ENCODE measurements at places on chromosomes 2 and 18.

DNA sequence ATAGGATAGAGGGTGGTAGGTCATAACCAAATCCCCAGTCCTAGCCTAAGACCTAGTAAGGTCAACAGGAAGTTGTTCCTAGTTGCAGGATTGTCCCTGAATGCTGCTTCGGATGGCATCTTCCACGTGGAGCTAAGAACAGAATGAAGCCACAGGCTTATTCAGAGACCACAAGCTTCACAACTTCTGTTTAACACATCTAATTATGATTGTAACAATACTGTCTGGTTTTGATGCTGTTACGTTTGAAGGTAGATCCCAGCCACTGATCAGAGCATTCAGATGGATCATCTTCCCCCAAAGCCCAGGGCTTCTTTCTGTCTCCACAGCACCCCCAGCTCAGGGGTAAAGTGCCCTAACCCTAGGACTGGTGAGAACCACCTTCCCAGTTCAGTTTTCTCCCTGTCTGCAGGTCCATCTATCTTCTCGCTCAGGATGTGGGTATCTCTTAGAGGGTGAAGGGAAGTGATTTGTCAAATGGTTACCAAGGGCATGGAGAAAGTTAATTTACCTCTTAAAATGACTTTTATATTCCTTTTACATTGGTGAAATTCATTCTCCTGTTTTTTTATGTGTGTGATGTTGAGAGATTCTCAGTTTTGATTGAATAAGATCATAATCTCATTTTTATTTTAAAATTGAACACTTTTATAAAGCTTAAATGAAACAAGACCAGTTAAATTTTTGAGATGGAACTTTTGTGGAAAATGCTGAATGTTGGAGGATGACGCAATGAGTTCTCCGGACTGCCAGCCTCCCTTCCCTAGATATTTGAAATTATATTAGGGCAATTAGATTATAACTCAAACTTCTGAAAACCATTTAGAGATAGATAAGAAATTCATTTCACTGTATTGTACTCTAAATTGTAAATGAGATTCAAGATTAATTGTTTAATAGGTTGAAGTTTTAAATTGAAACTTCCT is 66.5 kb downstream of the RHBDD1 start:
- no peak for DNase-seq

- DNase-seq, result no peak
Measured at GRCh38 chr2:135685361-135685760, 56.3 kb upstream of the UBXN4 start.

DNA sequence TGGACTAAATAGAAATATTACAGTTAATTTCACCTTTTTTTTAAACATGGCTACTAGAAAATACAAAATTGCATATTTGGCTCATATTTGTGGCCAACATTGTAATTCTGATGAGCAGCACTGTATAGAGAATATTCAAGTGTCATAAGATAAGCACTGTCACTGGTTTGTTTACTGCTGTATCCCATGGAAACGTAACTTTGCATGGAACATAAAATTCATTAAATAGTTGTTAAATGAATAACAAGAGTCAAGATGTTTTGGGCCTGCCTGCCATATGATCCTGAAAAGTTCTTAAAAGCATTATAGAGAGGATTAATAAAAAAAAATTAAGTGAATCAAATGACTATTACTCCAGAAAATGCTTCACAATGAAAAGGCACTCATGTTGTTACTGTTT is 763.7 kb upstream of the CRIM1 start:
- no peak for DNase-seq

- no peak for DNase-seq
Measured at GRCh38 chr2:196544906-196545433, 94.5 kb upstream of the CCDC150 start.

DNA sequence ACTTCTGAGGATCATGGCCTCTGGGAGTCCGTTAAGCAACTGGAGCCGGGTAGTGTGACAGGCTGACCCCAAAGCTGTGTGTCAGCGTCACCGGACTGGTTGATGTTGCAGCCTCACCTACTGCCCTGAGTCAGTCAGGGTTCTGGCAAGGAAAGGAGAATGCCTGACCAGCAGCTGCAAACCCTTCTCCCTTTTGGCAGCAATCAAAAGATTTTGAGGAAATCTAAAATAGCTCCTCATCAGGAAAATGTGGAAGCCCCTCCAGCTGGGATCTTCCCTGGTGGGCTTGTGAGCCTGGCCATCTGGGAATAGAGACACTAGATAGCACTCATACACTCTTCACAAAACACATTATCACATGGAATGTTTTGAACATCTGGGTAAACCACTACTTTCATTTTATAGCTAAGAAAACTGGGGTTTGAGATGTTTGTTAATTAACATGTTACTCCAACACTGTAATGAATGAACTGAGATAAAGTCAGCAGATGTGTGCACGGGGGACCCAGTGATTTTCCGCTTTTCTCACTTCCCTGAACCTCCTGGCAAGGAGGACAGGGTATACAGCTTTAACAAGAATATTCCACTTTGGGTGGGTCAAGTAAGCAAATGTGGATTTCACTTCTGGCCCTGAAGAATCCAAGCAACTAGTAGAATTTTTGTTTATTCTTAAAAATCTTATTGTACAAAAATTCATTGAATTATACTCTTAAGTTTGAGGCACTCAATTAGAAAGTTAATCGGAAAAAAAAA is 24.7 kb downstream of the CLUL1 start:
- DNase-seq, result no peak

GRCh38 chr2:164560181-164560792 is 61.0 kb downstream of the GRB14 start:
- no peak for DNase-seq

- peak; percentile 28 for DNase-seq
Measured at GRCh38 chr18:3596637-3597384, 146.8 kb downstream of the TGIF1 start.

GRCh38 chr2:24304631-24305030 is 55.7 kb downstream of the ITSN2 start:
- no peak for DNase-seq

- DNase-seq, result no peak
Measured at GRCh38 chr2:177063331-177063730, 149.3 kb upstream of the HNRNPA3 start.

GRCh38 chr2:216017365-216017764 is 4.0 kb upstream of the MREG start:
- no peak for DNase-seq

GRCh38 chr2:56130463-56131070 is 53.2 kb upstream of the CCDC85A start:
- no peak for DNase-seq

GRCh38 chr2:152407806-152408205 is 72.8 kb downstream of the FMNL2 start:
- no peak for DNase-seq

GRCh38 chr2:163045830-163046229 is 207.3 kb upstream of the KCNH7 start:
- DNase-seq, result no peak

GRCh38 chr2:205590759-205591158 is 91.5 kb upstream of the NRP2 start:
- no peak for DNase-seq

DNA sequence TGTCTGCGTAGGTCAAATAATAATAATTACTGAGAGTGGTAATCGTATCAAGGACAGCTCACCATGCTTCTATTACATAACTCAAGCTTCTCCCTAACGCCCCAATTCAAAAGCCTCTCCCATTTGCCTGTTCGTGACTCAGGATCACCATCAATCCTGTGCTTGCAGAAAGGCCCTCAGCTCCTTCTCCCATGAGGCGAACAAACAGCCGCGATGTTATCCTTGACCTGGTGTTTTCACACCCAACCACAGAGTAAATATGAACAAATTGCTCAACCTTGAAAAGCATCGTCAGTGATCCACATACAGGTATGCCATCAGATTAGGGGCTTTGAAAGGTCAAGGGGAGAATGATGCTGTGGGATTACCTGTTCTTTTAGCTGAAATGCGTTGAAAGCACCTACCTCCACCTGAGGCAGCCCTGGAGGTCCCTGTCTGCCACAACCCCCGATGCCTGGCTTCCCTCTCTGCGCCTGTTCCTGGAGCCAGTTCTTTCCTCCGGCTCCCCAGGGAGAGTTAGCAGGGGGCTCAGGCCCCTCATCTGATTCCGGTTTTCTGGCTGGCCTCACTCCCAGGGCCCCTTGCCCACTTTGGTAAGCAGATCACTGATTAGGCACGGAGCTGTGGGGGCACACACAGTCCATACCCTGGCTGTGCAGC is 39.1 kb upstream of the ODC1 start:
- no peak for DNase-seq

DNA sequence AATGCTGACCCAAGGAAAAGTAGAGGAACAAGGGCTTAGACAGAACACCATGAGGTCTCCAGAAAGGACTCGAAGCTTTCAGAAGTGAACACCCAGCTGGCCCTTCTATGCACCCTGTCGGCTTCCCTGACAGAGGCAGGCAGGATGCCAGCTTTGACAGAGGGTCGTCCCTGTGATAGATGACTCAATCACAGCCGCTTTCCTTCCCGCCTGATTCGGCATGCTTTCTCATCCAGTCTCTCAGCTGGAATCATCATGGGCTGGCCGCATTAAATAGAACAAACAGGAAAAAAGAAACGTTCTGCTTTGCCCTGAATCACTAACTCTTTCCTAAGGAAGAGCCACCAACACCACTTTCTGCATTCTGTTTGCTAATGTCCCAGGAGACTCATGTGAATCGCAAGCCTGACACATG is 140.3 kb upstream of the RAB12 start:
- DNase-seq, result no peak

- DNase-seq, result no peak
Measured at GRCh38 chr2:11807156-11808015, 61.0 kb downstream of the LPIN1 start.

DNA sequence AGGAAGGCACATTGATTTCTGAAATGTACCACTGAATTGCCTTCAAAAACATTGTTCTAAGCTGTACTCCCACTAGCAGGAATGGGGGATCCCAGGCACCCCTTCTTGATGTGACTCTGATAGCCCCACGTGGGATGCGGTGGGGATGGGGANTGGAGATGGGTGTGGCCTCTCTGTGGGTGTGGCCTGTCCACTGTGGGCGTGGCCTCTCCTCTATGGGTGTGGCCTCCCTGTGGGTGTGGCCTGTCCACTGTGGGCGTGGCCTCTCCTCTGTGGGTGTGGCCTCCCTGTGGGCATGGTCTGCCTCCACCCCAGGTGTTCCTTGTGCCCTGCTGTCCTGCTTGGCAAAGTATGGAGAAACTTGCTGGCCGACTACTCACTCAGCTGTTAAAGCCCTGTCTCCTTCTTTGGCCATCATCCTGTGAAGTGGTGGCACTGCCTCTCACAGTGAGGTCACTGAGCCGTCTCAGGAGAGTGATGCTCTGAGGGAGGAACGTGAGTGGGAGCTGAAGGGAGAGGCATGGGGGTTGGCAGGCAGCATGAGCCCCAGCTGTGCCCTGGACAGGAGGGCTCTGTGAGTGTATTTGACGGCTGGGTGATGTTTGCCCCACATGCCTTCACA is 6.7 kb upstream of the PARD6G start:
- no peak for DNase-seq

DNA sequence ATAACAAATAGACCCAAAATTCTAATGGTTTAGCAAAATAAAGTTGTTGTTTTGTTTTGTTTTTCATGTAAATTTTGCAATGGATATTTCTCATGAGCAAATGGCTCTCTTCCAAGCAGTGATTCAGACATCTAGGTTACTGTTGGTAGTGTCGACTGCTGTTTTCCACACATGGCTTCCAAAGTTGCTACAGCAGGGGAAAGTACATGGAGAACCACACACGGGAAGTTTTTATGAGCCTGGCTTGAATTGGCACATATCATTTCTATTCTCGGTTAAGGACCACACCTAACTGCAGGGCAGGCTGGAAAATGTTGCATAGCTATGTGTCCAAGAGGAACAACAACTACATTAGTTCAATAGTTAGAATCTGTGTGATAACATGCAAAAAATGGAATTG is 262.1 kb downstream of the GALNT13 start:
- DNase-seq, result no peak

GRCh38 chr2:8255448-8255800 is 426.4 kb upstream of the ID2 start:
- no peak for DNase-seq

- DNase-seq, result no peak
Measured at GRCh38 chr2:10160203-10160955, 37.8 kb downstream of the RRM2 start.

DNA sequence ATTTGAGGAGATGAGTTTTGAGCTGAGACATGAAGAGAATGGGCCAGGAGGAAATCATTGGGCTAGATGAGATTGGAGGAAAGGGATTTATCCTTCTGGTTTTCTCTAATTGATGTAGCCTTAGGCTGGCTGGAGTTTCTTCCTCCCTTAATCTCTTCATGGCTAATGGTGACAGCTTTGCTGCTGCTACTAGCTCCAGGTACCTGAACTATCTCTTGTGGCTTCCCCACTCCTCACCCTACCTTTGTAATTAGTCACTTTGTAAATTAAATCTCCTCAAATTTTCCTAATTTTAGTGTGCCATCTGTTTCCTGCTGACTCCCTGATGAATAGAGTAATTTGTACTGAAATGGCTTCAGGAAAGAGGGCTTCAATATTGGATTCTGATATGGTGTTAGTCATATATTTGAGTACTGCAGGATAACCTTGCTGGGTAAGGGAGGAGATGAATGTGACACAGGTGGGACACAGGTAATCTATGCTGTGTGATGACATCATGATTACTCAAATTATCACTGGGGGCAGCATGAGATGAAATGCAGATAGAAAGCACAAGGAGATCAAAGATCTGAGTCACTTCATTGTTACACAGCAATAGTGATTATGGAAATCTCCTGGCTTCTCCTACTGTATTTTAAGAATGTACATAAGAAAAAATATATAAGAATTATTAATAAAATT is 1134.1 kb upstream of the DDX18 start:
- DNase-seq, result no peak

DNA sequence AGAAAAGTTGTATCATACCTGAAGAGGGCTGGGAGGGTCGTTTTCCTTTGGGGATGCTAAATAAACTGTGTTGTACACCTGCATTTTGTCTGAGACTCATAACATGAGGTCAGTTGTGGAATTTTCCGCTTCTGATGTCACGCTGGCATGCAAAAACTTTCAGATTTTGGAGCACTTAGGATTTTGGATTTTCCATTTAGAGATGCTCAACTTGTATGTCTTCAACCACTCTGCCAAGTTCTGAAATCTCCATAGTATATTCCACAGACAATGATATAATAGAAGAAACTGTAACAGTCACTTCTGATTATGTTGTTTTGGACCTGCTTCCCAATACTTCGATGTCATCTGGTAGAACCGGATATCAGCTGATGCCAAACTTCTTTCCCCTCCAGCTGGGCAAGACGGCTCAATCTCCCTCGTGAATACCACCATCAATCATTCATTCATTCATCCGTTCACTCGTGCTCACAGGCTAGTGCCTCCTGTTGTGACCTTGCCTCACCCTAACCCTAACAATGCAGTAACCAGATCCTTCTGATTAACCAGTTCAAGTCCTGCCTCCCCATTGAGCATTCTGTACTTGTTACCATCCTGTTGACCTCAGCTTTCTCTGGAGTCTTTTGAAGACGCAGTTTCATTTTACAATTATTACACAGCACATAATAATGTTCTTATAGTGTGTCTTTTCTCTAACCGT is 5.3 kb upstream of the PLEKHH2 start:
- DNase-seq, result no peak

DNA sequence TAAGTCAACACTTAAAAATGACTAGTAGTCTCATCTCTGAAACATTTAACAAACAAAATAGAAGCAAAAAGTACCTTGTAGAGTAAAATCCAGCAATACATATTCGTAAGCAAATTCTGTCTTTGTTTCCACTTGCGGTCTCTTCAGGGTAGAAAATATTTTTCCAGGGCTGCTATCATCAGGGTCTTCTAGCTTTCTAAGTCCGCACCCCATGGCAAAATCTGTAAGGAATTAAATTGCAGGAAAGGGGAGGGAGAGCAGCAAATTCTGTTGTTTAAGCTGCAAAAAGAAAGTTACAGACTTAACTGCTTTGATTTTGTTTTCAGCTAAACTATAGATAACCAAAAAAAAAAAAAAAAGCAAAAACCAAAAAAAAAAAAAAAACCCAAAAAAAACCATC is at the start of gene RFTN2:
Gene RFTN2 (minus strand): TSS at position 342 of the 400 bp plus-strand sequence. CDS start 129 bp downstream, at position 213.
- no peak for DNase-seq
